ENCODE measurements at places on chromosomes 11 and 22.

DNA sequence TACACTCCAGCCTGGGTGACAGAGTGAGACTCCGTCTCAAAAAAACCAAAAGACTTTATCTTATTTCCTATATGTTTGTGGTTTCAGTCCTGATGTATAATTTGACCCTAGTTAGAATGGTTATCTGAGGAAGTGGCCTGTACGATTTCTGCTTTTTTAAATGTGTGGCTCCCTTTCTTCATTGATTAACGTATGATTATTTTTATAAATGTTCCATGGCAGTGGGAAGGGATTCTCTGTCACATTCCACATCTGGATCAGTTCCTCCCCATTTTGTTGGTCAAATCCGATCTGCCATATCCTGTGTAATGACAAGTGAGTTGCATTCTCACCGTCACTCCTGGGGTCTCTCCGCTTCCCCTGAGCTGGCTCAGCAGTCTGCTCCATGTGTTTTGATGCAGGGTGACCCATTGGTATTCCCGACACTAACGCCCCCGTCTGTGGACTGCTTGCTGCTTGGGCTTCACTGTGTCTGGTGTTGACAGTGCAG is 20.3 kb downstream of the NEAT1 start:
- DNase-seq, result peak; percentile 29

DNA sequence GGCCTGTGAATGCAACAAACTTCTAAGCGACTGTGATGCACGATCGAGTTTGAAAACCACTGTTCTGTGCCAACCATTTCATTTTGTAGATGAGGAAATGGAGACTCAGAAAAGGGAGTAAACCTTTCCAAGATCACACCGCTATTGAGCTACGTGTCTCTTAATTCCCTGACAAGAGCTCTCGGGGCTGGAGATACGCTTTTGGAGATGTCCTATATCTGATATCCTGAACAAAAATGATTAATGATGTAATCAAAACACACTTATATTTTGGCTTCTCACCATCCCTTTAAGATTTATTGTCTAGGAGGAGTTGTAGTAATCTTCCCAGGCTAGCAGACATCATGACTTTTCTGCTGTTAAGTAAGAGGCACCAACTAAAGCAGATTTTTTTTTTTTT is 1.7 kb upstream of the PARVA start:
- DNase-seq, result no peak

DNA sequence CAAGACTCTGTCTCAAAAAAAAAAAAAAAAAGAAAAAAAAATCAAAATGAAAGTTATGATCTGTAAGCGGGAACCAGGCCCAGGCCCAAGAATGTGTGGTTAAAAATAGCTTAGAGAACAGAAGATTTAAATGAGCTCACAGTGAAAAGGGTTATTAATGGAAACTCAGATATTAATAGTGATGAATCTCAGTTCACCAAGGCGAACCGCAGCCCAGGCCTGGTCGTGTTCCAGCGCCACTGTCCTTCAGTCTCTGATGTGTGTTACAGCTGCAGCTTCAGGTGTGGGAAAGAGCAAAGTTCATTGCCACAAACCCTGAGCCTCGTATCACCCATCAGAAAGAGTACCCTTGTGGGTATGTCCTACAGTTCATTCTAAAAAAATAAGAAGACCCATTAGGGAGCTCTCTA is 107.1 kb downstream of the GAB2 start:
- DNase-seq, result peak; percentile 46

DNA sequence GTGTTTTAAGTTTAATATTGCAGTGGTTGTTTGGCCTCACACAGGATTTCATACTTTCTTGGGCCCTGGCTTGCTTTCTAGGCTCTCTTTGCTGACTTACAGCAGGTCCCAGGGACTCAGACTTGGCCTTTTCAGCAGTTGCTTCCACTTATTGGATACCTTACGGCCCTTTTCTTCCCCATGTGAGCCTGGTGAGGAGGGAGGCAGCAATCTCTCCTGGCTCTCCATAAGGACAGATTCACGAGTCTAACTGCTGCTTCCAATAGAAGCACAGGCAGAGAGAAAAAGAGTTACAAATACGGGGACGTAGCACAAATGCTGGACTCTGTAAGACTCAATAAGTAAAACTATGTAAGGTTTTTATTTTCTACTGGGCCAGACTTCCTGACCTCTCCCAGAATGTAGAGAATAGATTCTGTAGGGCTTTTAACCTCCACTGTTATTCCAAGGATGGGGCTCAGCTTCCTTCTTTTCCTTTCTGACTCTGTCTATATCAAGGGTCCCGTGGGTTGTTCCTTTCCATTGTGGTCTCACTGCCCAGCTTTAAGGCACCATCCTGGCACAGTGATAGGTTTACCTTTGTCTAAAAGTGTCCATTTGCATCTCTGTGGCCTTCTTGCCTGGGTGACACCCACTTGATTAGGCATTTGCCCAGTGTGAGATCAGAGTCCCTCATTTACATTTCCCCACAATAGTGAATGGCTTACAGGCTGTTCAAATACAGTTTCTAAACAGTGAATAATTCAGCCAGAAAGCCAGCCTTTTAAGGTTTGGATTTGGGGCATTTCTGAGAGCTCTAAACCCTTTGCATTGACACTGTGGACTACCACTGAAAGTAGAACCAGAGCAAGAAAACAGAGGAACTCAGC is 92.8 kb downstream of the RASSF10 start:
- DNase-seq, result no peak

- DNase-seq, result no peak
These were observed 36.9 kb downstream of the PACS1 start for GRCh38 chr11:66106786-66107599.

DNA sequence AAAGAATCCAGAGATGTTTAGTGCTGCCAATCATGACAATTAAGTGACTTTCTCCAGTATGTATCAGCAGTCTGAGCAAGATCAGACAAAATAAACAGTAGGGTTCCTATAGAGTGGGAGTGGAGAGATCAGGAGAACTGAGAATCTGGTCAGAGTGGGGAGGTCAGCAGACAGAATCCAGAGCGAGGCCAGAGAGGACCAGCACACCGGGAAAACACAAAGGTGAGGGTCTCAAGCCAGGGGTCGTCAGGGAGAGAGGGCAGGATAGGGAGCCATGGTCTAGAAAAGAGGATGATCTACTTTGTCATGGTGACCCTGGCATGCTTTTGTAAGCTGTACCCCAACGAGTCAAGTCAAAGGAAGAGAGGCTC is 39.2 kb downstream of the MAPK1 start:
- no peak for DNase-seq

- no peak for DNase-seq
These were observed 316.8 kb downstream of the CASP12 start for GRCh38 chr11:104581246-104581980.

GRCh38 chr11:21511835-21512440 is 680.9 kb upstream of the ANO5 start:
- peak; percentile 20 for DNase-seq

- DNase-seq, result peak; percentile 40
These were observed at the start of gene BARX2 for GRCh38 chr11:129375751-129376657. Gene BARX2 (plus strand): TSS chr11:129375848. CDS start chr11:129376036, 188 bp downstream.

DNA sequence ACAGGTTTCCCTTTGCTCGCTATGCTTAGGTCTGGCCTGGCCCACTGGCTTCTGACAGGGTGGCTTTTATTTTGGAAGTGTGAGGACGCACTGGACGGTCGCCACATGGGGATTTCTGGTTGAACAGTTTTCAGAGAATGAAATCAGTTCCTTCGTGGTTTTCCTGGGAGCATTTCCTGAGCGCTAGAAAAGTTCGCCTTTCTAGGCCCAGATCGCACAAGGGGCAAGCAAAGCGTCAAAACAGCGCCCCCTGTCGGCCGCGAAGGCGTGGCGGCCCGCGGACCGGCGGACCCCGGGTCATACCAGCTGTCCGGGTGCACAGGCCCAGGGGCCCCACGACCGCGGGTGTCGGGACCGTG is 12.7 kb upstream of the CYP2R1 start:
- peak; percentile 63 for DNase-seq

DNA sequence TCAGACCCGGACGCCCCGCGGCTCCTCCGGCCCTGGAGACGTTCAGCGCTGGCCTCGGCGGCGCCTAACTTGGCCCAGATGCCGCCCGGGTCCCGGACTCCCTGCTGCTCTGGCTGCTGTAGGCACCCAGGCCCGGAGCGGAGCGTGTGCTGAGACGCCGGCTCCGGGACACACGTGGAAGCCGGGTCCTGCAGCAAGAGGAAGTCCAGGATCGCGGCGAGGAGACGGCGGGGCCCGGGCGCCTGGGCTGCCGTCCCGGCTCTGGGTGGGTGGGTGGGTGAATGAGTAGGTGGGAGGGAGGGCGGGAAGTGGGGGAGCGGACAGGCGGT is 223 bp downstream of the WT1 start:
- DNase-seq, result no peak

GRCh38 chr11:102807921-102808320 is 10.0 kb upstream of the MMP1 start:
- no peak for DNase-seq

GRCh38 chr11:67456068-67456705 is 1.0 kb downstream of the CABP4 start:
- no peak for DNase-seq

DNA sequence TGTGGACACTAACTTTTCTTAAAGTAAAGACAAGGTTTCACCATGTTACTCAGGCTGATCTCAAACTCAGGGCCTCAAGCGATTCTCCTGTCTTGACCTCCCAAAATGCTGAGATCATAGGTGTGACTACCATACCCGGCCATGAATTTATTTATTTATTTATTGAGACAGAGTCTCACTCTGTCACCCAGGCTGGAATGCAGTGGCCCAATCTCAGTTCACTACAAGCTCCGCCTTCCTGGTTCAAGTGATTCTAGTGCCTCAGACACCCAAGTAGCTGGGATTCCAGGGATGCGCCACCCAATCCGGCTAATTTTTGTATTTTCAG is 29.7 kb upstream of the PCF11 start:
- DNase-seq, result no peak

DNA sequence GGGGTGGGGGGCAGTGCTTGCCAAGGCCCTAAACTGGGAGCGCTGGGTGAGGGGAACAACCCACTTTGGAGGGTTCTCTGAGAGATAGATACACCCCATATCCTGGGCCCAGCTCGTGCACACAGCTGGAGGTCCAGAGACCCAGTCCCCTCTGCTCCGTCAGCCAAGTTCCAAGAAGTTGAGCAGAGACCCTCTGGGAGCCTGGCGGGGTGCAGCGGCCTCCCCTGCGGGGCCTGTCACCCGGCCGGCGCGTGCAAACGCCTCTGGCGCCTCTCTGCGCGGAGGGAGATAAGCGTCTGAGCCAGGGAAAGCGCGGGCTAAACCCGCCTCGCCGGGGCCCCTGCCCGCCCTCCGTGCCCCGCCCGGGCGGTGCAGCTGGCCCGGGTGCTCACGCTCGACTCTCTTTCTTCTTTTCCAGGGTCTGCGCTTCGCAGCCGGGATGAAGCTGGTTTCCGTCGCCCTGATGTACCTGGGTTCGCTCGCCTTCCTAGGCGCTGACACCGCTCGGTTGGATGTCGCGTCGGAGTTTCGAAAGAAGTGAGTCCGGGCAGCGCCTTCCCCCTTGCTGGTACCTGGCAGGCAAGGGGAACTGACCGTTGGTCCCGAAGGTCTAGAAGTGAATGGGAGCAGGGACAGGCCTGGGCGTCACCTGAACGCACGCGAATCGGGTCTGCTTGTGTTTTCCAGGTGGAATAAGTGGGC is 540 bp downstream of the ADM start:
- peak; percentile 25 for DNase-seq

DNA sequence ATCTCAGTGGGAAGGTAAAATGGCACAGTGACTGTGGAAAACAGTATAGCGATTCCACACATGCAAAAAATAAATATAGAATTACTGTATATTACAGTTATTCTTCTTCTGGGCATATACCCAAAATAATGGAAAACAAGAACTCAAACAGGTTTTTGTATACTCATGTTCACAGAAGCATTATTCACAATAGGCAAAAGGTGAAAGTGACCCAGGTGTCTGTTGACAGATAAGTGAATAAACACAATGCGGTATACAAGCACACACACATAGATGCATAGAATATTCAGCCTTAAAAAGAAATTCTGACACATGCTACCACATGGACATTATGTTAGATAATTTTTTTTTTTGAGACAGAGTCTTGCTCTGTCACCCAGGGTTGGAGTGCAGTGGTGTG is 233.0 kb downstream of the SWAP70 start:
- DNase-seq, result no peak

DNA sequence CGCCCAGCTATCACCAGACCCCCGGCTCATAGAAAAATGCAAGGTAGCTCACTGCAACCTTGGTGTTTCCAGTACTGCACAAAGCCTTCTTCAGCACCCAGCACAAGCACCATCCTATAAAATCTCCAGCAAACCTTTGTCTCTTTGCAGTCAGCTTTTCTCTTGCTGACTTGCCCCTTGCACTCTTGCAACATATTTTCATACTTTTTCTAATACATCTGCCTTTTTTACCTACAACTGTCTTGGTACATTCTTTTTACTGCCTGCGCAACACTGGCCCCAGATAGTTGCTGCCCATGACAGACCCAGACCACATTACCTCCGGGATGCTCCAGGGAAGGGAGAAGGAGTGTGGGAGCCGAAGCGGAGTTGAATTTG is 142.4 kb downstream of the MPPED1 start:
- no peak for DNase-seq

DNA sequence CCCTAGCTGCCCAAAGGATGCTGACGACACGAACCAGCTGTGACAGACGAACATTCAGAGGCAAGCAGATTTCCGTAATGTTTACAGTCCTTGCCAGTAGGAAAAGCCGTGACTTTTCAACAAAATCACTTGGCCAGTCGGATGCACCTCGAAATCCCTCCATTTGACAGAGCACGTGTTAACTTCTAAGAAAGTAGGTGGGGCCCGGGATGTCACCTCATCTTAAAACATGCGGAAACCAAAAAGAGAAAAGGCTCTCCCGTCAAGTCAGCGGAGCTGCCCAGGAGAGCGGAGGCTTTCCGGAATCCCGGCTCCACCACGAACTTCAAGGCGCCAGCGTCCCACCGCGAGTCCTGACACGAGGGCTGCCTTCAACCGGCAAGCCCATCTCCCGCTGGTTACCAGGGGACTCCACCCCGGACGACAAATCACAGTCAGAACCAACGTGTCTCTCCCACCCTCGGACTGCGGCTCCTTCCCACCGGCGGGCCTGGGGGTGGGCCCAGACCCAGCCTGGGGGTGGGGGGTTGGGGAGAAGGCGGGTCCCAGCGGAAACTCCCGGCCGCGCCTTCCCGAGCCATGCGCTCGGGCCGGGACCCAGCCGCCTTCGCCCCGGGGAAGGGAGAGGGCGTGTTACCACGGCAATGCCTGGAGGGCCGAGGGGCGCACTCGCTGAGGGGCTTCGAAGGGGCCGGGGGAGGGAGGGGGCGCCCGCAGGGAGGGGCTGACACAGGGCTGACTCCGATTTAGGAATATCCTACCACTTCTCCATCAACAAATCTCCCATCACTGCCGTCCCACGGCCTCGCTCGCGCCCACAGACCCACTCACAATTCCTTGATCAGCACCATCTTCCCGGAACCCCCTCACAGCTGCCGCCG is 475 bp downstream of the PITPNB start:
- peak; percentile 39 for DNase-seq

DNA sequence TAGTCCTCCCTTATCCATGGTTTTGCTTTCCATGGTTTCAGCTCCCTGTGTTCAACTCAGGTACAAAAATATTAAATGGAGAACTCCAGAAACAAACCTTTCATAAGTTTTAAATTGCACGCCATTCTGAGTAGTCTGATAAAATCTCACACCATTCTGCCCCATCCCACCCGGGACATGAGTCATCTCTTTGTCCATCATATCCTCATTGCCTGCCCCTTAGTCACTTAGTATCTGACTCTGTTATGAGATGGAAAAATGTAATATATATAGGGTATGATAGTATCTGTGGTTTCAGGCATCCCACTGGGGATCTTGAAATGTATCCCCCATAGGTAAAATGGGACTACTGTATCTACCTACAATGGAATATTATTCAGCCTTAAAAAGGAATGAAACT is 35.5 kb upstream of the FGF3 start:
- DNase-seq, result peak; percentile 5
